Natural killer cell (primary cell): ENCODE measurements at places on chromosomes 1 and 21. TPM values are rescaled to one million over a fixed set of nuclear protein-coding genes. Genes with fewer than 3 reads are reported as not detected.

DNA sequence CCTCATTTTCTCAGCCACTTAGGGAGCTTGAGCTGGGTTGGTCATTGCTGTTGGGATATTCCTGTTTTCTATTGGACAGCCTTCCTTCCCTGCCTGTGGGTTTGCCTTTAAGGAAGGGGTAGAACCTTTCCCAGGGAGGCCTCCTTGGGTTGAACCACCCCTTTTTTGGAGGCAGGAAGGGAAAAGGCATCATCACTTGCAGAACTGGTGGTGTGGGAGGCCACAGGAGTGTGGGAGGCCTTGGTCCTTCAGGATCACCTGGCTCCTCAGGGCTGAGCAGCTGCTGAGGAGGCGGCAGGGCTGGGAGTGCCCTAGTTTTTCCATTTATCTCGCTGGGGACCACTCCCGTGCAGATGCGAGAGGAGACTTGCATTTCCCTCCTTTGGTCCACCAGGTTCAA lies 667 bp upstream of the CYB561D1 start:
- no peak for DNase-seq
- no peaks in the 10 kb centered on the region for H3K27me3 ChIP-seq
- H3K4me1 ChIP-seq, result peaks cover 48% of the 10 kb centered on the region

Gene RGS13
- 0.77 TPM for total RNA-seq

Gene VAMP3
- 110 TPM for total RNA-seq

Gene SYTL1
- 273 TPM for total RNA-seq

Gene NPHS2
- total RNA-seq, result not detected

Gene LCE1C
- total RNA-seq, result not detected

Gene LYPD8
- not detected for total RNA-seq

DNA sequence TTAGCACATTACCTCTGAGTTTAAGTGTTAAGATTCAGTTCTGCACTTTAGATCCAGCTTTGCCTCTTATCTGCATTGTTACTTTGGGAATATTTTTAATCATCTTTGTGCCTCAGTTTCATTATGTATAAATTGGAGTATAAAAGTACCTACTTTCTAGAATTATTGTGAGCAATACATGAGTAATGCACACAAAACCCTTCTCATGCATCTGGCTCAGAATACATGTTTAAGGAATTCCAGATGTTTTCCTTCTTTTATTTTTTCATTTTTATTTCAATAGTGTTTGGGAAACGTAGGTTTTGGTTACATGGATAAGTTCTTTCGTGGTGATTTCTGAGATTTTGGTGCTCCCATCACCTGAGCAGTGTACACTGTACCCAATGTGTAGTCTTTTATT lies 14.2 kb downstream of the C8A start:
- H3K36me3 ChIP-seq, result no peaks in the 10 kb centered on the region
- peaks cover 2% of the 10 kb centered on the region for H3K27me3 ChIP-seq

Gene KRTAP10-3
- not detected for total RNA-seq

Gene OR2L8
- total RNA-seq, result not detected

DNA sequence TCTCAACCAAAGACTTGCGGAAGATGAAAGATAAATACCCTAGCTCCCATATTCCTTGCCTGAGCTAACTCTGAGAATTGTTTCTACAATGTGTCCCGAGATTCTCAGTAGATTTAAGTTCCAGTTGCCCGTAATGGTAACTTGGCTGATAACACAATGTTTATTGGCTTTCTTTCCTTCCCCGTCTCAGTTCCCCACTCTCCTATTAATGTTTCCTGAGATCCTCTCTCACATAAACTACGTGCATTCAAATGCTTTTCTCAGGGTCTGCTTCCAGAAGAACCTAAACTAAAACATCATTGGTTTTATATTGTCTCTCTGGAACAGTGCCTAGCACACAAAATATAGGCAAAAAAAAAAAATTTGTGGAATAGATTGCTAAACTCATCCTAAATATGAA lies 794.2 kb upstream of the ADGRL2 start:
- H3K36me3 ChIP-seq, result no peaks in the 10 kb centered on the region
- no peak overlapping the region for H3K27ac ChIP-seq
- no peak overlapping the region for H3K4me3 ChIP-seq
- H3K4me1 ChIP-seq, result no peaks in the 10 kb centered on the region
- H3K27me3 ChIP-seq, result no peaks in the 10 kb centered on the region
- no peak for DNase-seq

- H3K27me3 ChIP-seq, result no peaks in the 10 kb centered on the region
- no peak for DNase-seq
- no peaks in the 10 kb centered on the region for H3K36me3 ChIP-seq
- H3K4me3 ChIP-seq, result no peak overlapping the region
These were observed 7.8 kb downstream of the ADAMTS4 start for GRCh38 chr1:161190962-161191521.

DNA sequence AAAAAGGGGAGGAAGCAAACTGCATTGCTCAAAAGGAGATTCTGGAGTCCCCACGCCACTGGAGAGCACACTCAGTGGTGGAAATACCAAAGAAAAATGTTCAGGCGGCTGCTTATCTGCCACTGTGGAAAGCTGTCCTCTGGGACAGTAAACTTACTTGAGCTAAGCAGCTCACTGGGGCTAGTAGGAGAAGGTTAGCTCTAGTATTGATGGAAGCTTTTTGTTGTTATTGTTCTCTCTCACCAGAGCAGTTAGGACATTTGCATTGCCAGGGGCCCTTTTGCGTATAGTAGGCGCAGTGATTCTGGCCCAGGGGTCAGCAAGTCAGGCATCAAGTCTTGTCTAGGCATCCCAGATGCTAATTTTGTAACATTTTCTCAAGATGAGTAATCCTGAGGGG lies 15.6 kb downstream of the BACE2 start:
- no peak for DNase-seq
- no peaks in the 10 kb centered on the region for H3K36me3 ChIP-seq
- H3K27ac ChIP-seq, result no peak overlapping the region
- H3K4me1 ChIP-seq, result peaks cover 5% of the 10 kb centered on the region
- H3K4me3 ChIP-seq, result no peak overlapping the region

GRCh38 chr1:213333121-213333520 lies 282.1 kb downstream of the RPS6KC1 start:
- H3K36me3 ChIP-seq, result no peaks in the 10 kb centered on the region
- DNase-seq, result no peak
- no peaks in the 10 kb centered on the region for H3K27me3 ChIP-seq
- peaks cover 8% of the 10 kb centered on the region for H3K4me1 ChIP-seq
- no peak overlapping the region for H3K27ac ChIP-seq
